Endodermal cell (in vitro differentiated cells): ENCODE measurements at places on chromosomes 12 and 14. TPM values are rescaled to one million over a fixed set of nuclear protein-coding genes. Genes with fewer than 3 reads are reported as not detected.

DNA sequence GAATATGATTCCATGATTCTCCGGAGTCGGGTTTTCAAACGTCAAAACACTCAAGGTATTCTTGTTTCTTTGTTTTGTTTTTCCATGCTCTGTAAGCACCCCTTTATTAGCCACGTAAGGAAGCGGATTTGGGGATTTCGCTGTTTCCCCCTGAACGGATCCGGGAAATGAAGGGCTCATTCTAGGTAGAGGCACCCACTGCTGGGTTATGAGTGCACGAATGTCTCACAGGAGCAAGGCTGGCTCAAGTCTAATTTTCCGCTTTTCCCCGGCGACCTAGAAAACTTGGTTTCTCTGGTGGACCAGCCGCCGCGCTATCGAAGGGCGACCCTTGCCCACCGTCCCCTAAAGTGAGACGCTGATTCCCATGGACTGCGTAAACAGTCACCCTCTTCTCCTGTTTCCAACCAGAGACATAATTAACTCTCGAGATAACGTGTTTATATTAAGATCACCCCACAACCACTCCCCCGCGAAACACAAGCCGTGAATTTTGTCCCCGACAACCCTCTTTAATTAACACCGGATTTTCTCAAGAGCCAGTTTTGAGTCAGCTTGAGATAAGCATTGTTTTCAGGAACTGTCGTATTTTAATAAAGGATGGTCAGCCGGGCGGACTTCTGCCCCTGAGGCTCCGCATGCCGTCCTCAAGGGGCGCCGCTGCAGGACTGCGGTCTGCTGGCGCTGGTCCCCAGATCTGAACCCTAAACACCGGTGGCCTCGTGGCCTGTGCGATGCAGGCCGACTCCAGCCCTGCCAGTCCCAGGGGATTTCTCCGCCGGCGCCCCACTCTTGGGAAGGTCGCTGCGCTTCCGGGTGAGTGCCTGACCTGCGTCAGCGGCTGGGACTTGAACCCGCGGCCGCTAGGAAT is 515 bp upstream of the ABCC9 start:
- no peaks in the 10 kb centered on the region for H3K4me1 ChIP-seq
- H3K27me3 ChIP-seq, result peaks cover 43% of the 10 kb centered on the region
- no peak overlapping the region for H3K27ac ChIP-seq
- peak overlapping the region; percentile 88 for H3K4me3 ChIP-seq
- no peaks in the 10 kb centered on the region for H3K36me3 ChIP-seq
- DNase-seq, result peak; percentile 89

DNA sequence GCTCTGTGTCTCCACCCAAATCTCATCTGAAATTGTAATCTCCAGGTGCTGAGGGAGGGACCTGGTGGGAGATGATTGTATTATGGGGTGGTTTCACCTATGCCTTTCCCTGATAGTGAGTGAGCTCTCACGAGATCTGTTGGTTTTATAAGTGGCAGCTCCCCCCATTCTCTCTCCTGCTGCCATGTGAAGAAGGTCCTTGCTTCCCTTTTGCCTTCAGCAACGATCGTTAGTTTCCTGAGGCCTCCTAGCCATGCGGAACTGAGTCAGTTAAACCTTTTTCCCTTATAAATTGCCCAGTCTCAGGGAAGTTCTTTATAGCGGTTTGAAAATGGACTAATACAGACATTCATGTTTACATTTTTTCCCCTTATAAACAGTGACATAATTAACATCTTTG is 36.1 kb downstream of the PELI2 start:
- H3K4me3 ChIP-seq, result no peak overlapping the region
- DNase-seq, result no peak
- H3K4me1 ChIP-seq, result no peaks in the 10 kb centered on the region
- no peaks in the 10 kb centered on the region for H3K36me3 ChIP-seq

DNA sequence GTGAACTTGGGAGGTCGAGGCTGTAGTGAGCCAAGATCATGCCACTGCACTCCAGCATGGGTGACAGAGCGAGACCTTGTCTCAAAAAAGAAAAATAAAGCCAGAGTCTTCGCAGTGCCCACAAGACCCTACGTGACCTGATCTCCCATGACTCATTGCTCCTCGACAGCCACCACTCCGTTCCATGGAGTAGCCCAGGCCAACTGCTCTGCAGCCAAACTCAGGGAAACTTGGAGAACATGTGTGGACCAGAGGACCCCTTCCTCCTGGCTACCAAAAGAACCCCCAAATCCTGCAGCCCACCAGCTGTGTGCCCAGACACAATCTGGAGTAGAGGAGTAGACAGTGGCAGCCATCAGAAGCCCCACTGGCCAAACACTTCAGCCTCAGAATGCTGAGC is 32.1 kb upstream of the PPP2R5C start:
- no peak overlapping the region for H3K27ac ChIP-seq
- DNase-seq, result no peak
- no peak overlapping the region for H3K4me3 ChIP-seq
- H3K4me1 ChIP-seq, result no peaks in the 10 kb centered on the region
- no peaks in the 10 kb centered on the region for H3K36me3 ChIP-seq

- no peak overlapping the region for H3K4me3 ChIP-seq
- no peaks in the 10 kb centered on the region for H3K36me3 ChIP-seq
- peaks cover 85% of the 10 kb centered on the region for H3K27me3 ChIP-seq
- peak; percentile 74 for DNase-seq
- no peak overlapping the region for H3K27ac ChIP-seq
- peaks cover 3% of the 10 kb centered on the region for H3K4me1 ChIP-seq
Measured at GRCh38 chr12:65715961-65716360, 108.3 kb upstream of the HMGA2 start.

DNA sequence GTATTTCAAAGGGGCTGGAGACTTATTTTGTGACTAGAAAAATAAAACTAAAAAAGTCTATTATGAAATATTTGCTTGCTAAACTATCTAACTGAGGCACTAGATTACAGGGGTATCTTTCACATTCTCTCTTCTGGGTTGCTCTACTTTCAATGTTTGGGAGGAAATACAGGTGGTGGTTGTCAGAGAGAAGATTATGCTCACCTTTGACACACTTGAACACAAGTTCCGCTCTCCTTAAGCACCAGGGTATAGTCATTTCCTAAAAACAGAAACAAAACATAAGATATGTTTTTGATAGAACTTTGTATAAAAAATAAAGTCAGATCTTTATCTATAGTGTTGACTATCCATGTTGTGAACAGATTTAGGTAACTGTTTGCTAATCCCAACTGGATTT is 45.4 kb upstream of the FGF6 start:
- no peak overlapping the region for H3K27ac ChIP-seq
- H3K4me3 ChIP-seq, result no peak overlapping the region
- no peaks in the 10 kb centered on the region for H3K4me1 ChIP-seq
- no peak for DNase-seq
- H3K36me3 ChIP-seq, result peaks cover 32% of the 10 kb centered on the region

The TMPRSS12 gene
- total RNA-seq, result not detected in 2 replicates
